ENCODE measurements at places on chromosomes 4 and X.
A peak's percentile ranks its signal among the peaks of the same experiment; 100 is the strongest.

DNA sequence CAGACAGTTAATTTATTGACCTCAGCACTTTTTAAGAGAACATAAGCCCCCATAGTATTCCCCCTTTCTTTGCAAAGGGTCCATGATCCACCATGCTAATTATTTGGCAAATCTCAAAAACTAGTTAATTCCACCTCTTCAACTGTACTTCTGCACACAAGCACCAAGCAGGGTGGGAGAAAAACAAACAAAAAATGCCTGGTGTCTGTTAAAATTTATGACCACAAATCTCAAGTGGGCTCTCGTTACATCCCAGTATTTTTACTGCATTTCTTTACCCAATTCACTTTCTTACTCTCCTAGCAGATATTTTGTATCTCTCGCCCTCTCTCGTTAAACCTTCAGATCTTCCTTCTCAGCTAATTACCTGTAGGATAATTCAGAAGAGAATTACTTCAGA, 6.1 kb downstream of the ARSJ start:
- no peak for DNase-seq

DNA sequence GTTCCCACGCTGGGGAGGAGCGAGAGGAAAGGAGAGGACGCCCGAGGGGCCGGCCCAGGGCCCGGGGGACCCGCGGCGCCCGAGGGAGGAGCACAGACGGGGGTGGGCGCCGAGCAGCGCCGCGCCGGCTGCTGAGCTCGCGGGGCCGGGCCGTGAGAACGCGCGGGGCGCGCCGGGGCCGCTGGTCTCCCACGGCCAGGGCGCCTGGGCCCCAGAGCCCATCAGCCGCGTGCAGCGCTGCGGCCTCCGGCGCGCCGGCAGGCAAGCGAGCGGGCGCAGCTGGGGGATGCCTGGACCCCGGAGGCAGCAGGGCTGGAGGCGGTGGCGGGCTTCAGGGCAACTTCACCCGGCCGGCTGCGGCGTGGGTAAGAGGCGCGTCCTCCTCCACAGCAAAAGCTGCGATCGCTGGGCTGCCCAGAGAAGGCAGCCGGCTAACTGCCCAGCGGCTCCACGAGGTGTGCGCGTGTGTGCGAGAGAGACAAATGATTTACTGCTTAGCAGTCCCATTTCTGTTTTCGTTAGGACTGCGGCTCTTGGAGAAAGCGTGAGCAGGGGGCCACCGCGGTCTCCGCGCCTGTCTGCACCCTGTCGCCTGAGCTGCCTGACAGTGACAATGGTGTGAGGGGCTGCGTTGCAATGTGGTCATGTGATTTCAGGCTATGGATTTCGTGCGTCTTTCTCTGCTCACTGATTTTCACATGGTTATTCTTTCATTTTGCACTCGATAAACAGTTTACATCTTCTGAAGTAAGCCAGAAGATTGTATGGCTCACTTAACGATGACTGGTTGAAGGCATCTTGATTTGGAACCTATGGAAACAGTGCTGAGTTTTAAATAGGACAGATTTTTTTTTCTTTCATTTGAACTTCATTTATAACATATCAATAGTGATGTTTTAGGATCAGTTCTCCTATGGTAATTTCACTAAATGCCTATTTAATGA, 1.2 kb downstream of the GUCY1A1 start:
- peak; percentile 47 for DNase-seq

DNA sequence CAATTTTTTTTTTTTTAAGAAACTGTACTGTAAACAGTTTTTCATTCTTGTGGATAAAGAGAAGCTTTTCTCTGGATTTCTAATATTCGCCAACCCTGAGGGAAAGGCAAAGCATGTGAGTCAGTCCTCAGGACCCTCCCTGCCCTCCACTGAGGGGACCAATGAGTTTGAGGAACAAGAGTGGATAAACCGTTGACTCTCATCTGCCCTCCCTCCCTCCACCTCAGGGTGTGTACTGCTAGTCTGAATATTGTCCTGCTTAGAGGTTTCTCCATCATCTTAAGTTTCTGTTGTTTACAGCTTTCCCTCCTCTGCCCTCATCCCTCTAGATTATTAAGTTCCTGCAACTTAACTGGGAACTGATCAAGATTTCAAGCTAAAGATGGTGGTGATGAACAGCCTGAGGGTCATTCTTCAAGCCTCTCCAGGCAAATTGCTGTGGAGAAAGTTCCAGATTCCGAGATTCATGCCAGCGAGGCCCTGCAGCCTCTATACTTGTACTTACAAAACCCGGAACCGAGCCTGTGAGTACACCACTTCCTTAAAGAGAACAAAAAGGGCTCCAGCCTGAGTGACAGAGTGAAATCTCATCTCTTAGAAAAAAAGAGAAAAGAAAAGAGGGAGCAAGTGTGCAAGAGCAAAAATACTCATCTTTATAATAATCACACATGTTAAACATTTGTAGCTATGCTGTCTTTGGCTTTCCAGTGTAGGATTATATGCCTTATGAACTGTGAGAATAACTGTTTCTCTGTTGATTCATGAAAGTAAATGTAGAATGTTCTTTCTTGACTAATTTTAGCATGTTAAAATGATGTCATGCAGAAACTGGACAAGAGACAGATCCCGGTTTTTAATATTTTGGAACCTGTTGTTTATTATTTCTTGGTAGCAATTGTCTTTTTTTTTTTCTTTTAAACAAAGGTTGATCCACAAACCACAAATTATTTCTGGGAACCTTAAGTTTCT, 11.9 kb downstream of the CA5B start:
- no peak for DNase-seq

- DNase-seq, result no peak
These were observed 371.1 kb upstream of the NDST4 start for GRCh38 chr4:115484479-115484878.

- no peak for DNase-seq
These were observed 46.9 kb downstream of the MTM1 start for GRCh38 chrX:150615356-150615755.

GRCh38 chrX:119266364-119266995, 30.4 kb downstream of the PGRMC1 start:
- DNase-seq, result peak; percentile 6
